ENCODE measurements at places on chromosomes 5 and 9. TPM values are rescaled to one million over a fixed set of nuclear protein-coding genes. Genes with fewer than 3 reads are reported as not detected.
A peak's percentile ranks its signal among the peaks of the same experiment; 100 is the strongest.

DNA sequence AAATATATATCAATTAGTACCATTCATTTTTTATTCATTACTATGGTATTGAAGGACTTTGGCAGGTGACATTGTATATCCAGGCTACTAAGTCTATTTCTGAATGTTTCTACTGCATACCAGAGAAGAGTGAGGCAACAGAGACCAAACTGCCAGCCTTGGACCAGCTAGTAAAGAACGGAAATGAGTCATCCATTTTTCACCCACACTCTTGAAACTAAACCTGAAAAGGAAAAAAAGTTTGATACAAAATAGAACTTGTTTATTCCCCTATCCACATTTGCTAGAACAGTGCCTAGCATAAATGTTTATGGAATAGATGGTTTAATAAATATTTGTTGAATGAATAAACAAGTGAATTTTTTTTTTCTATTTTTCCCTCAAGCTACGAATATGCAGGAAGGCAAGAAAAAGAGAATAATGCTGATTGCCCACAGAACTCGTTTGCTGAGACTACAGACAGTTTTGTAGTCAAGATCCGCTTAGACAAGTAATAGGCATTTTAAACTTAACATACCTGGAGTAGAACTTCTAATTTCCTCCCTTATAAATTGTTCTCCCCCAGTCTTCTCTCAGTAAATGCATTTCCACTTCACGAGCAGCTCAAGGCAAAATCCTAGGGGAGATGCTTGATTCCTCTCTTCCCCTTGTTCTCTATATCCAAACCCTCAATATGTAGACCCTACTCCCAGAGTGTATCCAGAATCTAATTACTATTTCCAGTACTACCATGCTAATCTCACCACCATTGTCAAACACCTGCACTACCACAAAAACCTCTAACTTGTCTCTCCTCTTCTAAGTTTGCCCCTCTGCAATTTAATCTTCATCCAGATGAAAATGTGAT, 146.2 kb upstream of the RASA1 start:
- H3K4me3 ChIP-seq, result peak overlapping the region; percentile 27
- no peaks in the 10 kb centered on the region for H3K27me3 ChIP-seq
- H3K27ac ChIP-seq, result peak overlapping the region; percentile 85
- DNase-seq, result peak; percentile 65

- H3K4me1 ChIP-seq, result peaks cover 19% of the 10 kb centered on the region
- no peak for DNase-seq
- no peaks in the 10 kb centered on the region for H3K36me3 ChIP-seq
- no peak overlapping the region for H3K27ac ChIP-seq
- no peak overlapping the region for H3K4me3 ChIP-seq
- H3K27me3 ChIP-seq, result no peaks in the 10 kb centered on the region
These were observed 12.5 kb downstream of the TMEM8B start for GRCh38 chr9:35841645-35841900.

- H3K4me3 ChIP-seq, result no peak overlapping the region
- H3K27ac ChIP-seq, result no peak overlapping the region
- peaks cover 2% of the 10 kb centered on the region for H3K36me3 ChIP-seq
- H3K27me3 ChIP-seq, result no peaks in the 10 kb centered on the region
- peaks cover 27% of the 10 kb centered on the region for H3K4me1 ChIP-seq
These were observed 39.0 kb upstream of the HOMER1 start for GRCh38 chr5:79552984-79553383.

- no peak overlapping the region for H3K27ac ChIP-seq
- peaks cover 49% of the 10 kb centered on the region for H3K4me1 ChIP-seq
- H3K27me3 ChIP-seq, result peaks cover 8% of the 10 kb centered on the region
These were observed 113.5 kb downstream of the TENT4A start for GRCh38 chr5:6826756-6827155.

DNA sequence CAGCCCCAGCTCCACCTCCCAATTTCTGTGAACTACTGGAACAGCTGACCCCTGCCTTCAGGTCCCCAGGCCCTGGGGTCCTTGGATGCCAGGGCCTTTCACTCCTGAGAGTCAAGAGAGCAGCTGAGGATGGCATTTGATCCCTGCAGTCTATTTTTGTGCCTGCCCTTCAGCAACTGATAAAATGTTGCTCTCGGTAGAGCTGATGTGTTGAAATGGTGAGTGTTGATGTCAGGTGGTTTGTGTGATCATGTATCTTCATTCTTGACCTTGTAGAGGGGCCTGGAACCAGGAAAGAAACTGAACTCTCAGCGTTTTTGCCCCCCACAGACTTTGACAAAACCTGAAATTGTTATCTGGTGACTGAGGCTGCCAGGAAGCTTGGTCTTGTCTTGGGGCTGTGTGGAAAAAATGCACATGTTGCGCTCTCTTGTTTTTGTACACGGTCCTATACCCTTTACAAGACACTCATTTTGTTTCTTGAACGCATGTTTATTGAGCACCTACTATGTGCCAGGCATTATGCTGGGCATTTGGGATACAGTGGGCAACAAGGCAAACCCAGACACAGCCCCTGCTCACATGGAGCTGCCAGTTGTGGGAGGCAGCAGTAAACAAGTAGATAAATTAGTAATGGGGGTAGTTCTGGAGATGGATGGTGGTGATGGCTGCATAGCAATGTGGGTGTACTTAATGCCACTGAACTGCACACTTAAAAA, 78.3 kb downstream of the PPARGC1B start:
- H3K27me3 ChIP-seq, result no peaks in the 10 kb centered on the region
- no peak overlapping the region for H3K4me3 ChIP-seq
- DNase-seq, result no peak
- H3K36me3 ChIP-seq, result no peaks in the 10 kb centered on the region

- no peak overlapping the region for H3K4me3 ChIP-seq
- H3K27ac ChIP-seq, result no peak overlapping the region
- peak; percentile 66 for DNase-seq
These were observed 10.7 kb downstream of the GSN start for GRCh38 chr9:121278477-121279261.

GRCh38 chr9:97630591-97630990, 2.6 kb downstream of the TSTD2 start:
- no peaks in the 10 kb centered on the region for H3K27me3 ChIP-seq
- H3K36me3 ChIP-seq, result peaks cover 10% of the 10 kb centered on the region
- H3K4me1 ChIP-seq, result peaks cover 12% of the 10 kb centered on the region
- no peak for DNase-seq

- no peaks in the 10 kb centered on the region for H3K36me3 ChIP-seq
- no peak overlapping the region for H3K27ac ChIP-seq
- peaks cover 9% of the 10 kb centered on the region for H3K27me3 ChIP-seq
- H3K4me3 ChIP-seq, result no peak overlapping the region
- DNase-seq, result no peak
- H3K4me1 ChIP-seq, result no peaks in the 10 kb centered on the region
These were observed 228.9 kb upstream of the MVB12B start for GRCh38 chr9:126097679-126098078.

- no peak for DNase-seq
- H3K27me3 ChIP-seq, result no peaks in the 10 kb centered on the region
- no peaks in the 10 kb centered on the region for H3K36me3 ChIP-seq
- no peak overlapping the region for H3K4me3 ChIP-seq
These were observed 9.3 kb upstream of the SPINK13 start for GRCh38 chr5:148259288-148259687.

DNA sequence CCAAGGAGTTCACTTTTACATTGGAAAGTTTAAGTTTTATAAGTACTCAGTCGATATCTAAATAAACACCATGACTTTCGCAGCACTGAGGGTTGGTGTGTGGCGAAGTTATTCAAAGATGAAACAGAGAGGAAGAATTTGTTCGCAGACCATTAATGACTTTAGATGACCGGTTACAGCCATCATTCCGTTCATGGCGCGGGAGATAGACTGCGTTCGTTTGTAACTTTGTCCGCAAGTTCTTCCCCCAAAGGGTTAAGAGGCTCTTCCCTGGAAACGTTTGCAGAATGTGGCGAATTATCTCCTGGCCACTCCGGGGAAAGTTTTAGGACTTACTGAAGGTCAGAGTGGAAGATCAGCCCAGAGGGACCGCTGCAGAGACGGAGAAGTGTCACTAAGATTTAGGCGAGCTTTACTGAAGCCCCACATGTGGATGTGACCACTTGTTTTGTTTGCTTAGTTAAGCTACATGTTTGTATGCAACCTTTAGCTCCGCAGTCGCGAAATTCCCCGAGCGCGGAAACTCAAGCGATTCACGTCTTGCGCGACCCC, 2.2 kb upstream of the FOXD1 start:
- H3K27me3 ChIP-seq, result peaks cover 54% of the 10 kb centered on the region
- no peaks in the 10 kb centered on the region for H3K36me3 ChIP-seq
- peaks cover 23% of the 10 kb centered on the region for H3K4me1 ChIP-seq
- H3K4me3 ChIP-seq, result peak overlapping the region; percentile 1

DNA sequence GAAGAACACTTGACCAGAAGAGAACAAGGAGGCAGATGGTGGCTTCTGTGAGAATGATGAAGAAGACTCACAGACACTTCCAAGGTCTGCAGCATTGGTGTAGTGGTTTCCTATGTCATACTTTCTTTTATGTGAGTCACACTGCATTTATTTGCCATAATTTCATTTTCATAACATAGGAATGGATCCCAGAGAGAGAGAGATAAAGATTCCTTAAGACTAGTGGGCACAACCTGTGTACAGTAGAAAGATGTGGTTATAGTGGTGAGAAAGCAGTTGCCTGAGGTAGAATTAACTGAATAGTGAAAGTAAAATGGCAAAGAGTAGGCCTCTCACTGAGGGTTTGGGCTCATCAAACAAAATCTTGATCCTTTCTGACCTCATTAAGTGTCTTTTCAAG, 7.6 kb upstream of the CCDC152 start:
- H3K27me3 ChIP-seq, result no peaks in the 10 kb centered on the region
- H3K4me3 ChIP-seq, result no peak overlapping the region
- no peak for DNase-seq

DNA sequence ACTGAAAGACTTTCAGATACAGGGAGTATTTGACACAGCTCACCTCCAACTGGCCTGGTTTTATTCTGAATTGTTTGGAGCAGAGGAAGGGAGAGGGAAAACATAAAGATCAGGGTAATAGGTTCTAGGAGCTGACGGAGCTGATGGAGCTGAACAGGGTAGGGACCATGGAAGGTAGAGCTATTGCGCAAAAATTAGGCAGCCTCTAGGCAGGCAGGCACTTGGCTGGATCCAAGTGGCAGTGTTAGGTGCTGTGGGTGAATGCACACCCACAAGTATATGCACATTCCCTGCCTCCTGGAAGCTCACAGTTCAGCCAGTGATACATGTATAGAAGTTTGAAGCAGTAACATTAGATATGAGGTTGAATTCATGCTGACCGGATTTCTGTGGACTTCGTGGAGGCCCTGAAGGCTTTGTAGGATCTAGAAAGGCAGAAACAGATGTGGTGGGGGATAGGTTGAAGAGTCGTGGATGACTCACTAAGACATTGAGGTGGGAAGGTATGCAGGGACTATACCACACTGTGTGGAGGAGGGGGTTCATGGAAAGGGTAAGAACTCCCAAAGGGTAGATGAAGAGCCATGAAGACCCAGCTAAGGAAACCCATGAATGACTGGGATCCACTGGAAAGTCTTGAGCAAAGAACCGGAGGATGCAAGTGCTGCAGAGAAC, 50.8 kb downstream of the WWC1 start:
- H3K4me3 ChIP-seq, result no peak overlapping the region
- no peaks in the 10 kb centered on the region for H3K36me3 ChIP-seq

DNA sequence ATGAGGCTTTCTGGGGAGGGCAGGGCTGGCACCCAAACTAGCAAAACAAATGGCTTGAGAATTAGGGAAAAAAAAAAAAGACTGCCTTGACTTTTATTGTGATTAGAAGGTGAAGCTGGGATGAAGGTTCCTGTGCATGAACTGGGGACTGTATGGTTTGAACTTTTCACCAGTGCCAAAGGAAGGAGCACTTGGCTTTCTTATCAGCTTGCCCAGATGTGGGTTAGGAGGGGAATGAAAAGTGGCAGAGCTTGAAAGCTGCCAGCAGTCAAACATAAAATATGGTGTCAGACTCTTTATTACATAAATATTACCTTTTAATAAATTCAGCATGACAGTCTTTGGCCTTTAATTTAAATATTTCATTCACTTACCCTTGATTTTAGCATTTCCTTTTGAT, 182.5 kb downstream of the PSAT1 start:
- H3K4me3 ChIP-seq, result no peak overlapping the region
- no peak for DNase-seq
- H3K4me1 ChIP-seq, result no peaks in the 10 kb centered on the region
- H3K27ac ChIP-seq, result no peak overlapping the region

GRCh38 chr9:105421154-105421553, 26.7 kb upstream of the FSD1L start:
- no peaks in the 10 kb centered on the region for H3K36me3 ChIP-seq
- H3K4me3 ChIP-seq, result no peak overlapping the region
- H3K4me1 ChIP-seq, result peaks cover 12% of the 10 kb centered on the region
- H3K27me3 ChIP-seq, result peaks cover 10% of the 10 kb centered on the region
- no peak overlapping the region for H3K27ac ChIP-seq

GRCh38 chr5:103801681-103802080, 239.1 kb upstream of the NUDT12 start:
- H3K4me1 ChIP-seq, result no peaks in the 10 kb centered on the region
- no peak overlapping the region for H3K27ac ChIP-seq
- H3K4me3 ChIP-seq, result no peak overlapping the region
- no peaks in the 10 kb centered on the region for H3K36me3 ChIP-seq
- DNase-seq, result no peak

- H3K36me3 ChIP-seq, result no peaks in the 10 kb centered on the region
- no peak overlapping the region for H3K27ac ChIP-seq
- no peak overlapping the region for H3K4me3 ChIP-seq
- peaks cover 34% of the 10 kb centered on the region for H3K4me1 ChIP-seq
- no peak for DNase-seq
These were observed 65.4 kb downstream of the CMYA5 start for GRCh38 chr5:79754865-79755555.

DNA sequence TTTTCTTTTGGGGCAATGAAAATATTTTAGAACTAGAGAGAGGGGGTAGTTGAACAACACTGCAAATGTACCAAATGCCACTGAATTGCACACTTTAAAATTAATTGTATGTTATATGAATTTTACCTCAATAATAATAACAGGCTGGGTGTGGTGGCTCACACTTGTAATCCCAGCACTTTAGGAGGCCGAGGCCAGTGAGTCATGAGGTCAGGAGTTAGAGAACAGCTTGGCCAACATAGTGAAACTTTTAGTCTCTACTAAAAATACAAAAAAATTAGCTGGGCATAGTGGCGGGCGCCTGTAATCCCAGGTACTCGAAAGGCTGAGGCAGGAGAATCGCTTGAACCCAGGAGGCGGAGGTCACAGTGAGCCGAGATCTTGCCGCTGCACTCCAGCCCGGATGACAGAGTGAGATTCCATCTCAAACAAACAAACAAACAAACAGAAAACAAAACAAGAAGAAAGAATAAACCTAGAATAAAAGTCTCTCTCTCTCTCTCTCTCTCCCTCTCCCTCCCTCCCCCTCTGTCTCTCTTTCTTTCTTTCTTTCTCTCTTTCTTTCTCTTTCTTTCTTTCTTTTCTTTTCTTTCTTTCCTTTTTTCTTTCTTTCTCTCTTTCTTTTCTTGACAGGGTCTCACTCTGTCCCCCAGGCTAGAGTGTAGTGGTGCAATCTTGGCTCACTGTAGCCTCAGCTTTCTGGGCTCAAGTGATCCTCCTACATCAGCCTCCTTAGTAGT, 91.1 kb downstream of the BASP1 start:
- no peak overlapping the region for H3K4me3 ChIP-seq
- H3K27ac ChIP-seq, result no peak overlapping the region
- no peak for DNase-seq

GRCh38 chr9:124410321-124410913, 4.8 kb downstream of the PSMB7 start:
- H3K36me3 ChIP-seq, result peaks cover 64% of the 10 kb centered on the region
- no peaks in the 10 kb centered on the region for H3K27me3 ChIP-seq
- H3K27ac ChIP-seq, result no peak overlapping the region
- DNase-seq, result no peak
- H3K4me3 ChIP-seq, result no peak overlapping the region

The PIK3R1 gene
- 65.0 TPM for total RNA-seq

The ENC1 gene
- 0.55 TPM for total RNA-seq

The IGIP gene
- 2.4 TPM for total RNA-seq

The HAVCR1 gene
- total RNA-seq, result 2.9 TPM

Data from activated CD8-positive, alpha-beta T cell treated with anti-CD3 and anti-CD28 coated beads, Interleukin-2, amount 10 ng/mL, durations not matched to agents 7 days and 5 days (primary cell).